A549 treated with RU486 at 1 μM for 4 hours (cell line): ENCODE measurements at places on chromosomes 4 and X. TPM values are rescaled to one million over a fixed set of nuclear protein-coding genes. Genes with fewer than 3 reads are reported as not detected.

FIP1L1 gene
- 28.4 to 38.6 TPM (median 34.0 TPM) in 5 replicates for total RNA-seq

COL4A6 gene
- 11.5 to 15.5 TPM (median 15.0 TPM) in 5 replicates for total RNA-seq

NHS gene
- total RNA-seq = 2.9 to 5.9 TPM (median 5.5 TPM) in 5 replicates

BMPR1B gene
- total RNA-seq = 6.3 to 9.4 TPM (median 7.4 TPM) in 5 replicates

TCEANC gene
- total RNA-seq = 0.53 to 0.80 TPM (median 0.73 TPM) in 5 replicates

BEND2 gene
- not detected in 5 replicates for total RNA-seq

DMP1 gene
- total RNA-seq = not detected in 5 replicates

ADGRG2 gene
- total RNA-seq = 4.6 to 7.0 TPM (median 6.4 TPM) in 5 replicates

GUCY1B1 gene
- 0.16 to 0.40 TPM (median 0.27 TPM) in 5 replicates for total RNA-seq

ZIC3 gene
- not detected in 5 replicates for total RNA-seq

F8 gene
- 3.2 to 4.9 TPM (median 4.4 TPM) in 5 replicates for total RNA-seq

CYP2U1 gene
- 0.88 to 1.8 TPM (median 1.6 TPM) in 5 replicates for total RNA-seq

TMEM150C gene
- total RNA-seq = 0.67 to 1.4 TPM (median 0.93 TPM) in 5 replicates

FAM47B gene
- total RNA-seq = not detected in 5 replicates

UGT2B11 gene
- 0.11 to 0.14 TPM in 2 of 5 replicates, not detected in the others for total RNA-seq

MGARP gene
- total RNA-seq = 0.30 to 1.1 TPM (median 0.90 TPM) in 5 replicates

ARX gene
- 0.22 to 0.41 TPM (median 0.37 TPM) in 5 replicates for total RNA-seq
